ENCODE measurements at places on chromosomes 7 and 10. TPM values are rescaled to one million over a fixed set of nuclear protein-coding genes. Genes with fewer than 3 reads are reported as not detected.

EXOC6 gene
- total RNA-seq, result 16.9 TPM

RSPH10B2 gene
- total RNA-seq, result 0.39 TPM

CCDC3 gene
- 0.15 TPM for total RNA-seq

ITGB8 gene
- total RNA-seq, result 2.1 TPM

PIK3CG gene
- 35.4 TPM for total RNA-seq

C10orf105 gene
- 0.52 TPM for total RNA-seq

AKR1C8 gene
- 3.2 TPM for total RNA-seq

NEUROD6 gene
- not detected for total RNA-seq

DNA sequence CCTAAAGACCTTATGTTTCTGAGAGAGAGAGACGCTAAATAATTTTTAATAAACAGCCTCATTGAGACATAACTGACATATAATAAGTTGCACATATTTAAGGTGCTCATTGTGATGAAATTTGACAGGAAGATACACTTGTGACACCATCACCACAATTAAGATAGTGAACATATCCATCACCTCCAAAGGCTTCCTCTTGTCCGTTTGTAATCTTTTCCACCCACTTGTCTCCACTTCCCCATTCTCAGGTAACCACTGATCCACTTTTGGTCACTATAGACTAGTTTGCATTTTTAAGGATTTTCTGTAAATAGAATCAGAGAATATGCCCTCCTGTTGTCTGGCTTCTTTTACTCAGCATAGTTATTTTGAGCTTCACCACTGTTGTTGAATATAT, 195.1 kb upstream of the WDR11 start:
- DNase-seq, result no peak

DNA sequence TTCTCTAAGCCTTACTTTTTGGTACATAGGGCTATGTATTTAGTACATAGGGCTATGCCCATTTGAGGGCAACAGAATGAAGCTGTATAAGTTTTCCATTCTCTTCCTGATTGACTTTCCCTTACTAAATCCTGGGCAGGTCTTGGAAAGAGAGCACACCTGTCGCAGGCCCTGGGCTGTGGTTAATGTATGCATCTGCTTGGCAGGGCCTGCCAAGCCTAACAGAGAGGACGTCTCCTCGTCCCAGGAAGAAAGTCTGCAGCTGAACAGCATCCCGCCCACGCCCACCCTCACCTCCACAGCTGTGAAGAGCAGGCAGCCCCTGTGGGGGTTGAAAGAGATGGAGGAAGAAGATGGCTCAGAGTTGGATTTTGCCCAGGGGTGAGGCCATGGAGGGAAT, 8.9 kb upstream of the PVRIG start:
- no peak for DNase-seq

- no peak for DNase-seq
Measured at GRCh38 chr10:104492329-104492940, 138.8 kb downstream of the CFAP58 start.

DNA sequence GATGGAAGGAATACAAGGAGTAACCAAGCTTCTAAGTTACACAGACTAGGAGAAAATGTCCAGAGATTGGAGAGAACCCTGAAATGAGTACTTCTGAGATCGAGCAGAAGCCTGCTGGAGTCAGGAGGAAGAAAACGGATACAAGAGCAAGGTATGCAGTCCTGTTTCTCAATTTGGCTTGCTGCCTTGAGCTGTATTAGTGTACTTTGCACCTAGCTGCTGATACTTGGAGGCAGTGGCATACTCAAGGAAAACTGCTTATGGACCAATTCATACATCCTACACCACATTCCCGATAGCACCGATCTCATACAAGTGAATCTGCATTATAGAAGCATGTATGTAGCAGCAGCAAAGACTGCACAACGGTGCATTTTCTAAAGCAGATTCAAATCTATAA, 14.4 kb downstream of the PIP4K2A start:
- DNase-seq, result no peak

DNA sequence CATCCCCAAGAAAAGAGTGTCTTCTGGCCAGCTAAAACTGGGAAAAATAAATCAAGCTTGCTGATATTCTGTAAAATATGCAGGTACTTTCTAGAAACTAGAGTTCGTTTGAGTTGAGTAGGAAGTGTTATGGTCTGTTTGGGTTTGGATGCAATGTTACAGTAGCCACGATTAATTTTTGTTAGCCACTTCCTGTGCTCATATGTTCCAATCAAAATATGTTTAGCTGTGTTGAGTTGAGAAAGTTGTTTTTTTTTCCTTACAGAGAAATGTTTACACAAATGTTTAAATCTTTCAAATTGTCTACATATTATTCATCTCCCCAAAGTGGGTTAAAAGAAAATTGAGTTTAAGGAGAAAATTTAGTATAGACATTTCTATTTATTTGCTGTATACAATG, 11.3 kb upstream of the LAMB1 start:
- DNase-seq, result no peak

- DNase-seq, result no peak
Measured at GRCh38 chr10:9603972-9604371, 1413.7 kb upstream of the CELF2 start.

DNA sequence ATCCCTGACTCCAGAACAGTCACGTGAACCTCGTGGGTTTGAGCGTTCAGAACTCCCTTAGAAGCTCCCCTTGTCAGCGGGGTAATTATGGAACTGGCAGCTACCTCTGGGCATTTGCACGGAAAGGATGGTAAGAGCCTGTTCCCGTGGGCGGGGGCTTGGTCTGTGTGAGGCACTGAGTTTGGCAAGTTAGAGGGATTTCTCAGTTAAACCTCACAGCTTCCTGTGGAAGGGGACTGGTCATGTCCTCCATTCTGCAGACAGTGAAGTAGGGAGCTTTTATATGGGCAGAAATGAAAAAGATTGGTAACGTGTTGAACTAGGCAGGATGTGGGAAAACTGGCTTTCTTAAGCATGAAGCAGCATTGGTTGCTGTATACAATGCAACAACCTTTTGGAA, 16.0 kb downstream of the PALD1 start:
- DNase-seq, result no peak

DNA sequence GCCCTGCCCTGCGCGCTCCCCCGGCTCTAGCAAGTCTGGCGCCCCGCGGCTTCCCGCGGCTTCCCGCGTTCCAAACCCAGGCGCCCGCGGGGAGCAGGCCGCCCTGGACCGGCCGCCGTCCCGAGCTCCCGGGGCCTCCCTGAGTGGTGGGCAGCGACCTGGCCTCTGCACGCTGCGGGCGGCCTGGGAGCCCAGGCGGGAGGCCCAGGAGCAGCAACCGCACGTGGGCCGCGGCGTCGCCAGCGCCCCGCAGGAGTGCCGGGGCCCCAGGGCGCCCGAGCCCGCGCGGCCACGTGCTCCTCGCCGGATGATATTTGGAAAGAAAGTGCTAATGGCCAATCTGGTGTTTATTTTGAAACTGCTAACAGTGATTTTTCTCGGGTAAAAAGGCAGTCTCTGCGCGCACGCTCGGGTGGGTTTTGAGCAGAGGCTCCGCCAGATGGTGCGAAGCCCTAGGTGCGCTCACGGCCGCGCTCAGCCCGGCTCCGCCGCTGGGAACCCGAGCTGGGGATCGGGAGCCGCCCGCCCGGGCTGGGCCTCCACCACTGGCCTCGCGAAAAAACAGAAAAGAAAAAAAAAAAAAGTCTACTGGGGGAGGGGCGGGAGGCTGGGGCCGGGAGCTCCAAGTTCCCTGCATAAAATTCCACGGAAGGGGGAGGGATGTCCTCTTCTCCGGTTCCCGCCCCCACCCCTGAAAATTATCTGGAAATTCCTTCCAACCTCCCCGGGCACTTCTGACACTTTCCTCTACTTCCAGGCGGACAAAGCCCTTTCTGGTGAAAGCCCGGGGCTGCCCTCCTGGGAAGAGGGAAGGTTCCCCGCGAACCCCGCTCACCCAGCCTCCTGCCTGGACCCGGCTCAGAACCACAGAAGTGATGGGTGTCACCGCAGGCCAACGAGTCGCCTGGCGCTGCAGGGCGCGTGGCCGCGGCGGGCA, 4.3 kb downstream of the EBF3 start:
- DNase-seq, result no peak

DNA sequence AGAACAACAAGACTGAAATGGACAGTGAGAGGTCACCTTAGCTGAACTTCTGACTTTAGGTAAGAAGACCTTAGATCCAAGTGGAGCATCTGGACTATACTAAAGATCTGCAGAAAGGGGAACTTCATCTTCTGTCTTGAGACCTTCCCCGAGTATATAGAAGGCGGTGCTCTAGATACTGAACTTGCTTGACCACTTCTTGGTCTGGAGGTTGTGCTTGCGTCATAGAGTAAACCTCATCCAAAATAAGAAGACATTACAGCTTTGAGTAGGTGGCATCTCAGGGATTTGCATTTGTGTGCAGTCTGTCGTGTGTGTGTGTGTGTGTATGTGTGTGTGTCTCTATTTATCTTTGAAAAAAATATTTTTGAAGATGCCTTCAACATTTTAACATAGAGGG, 157.5 kb downstream of the CHN2 start:
- DNase-seq, result no peak

DNA sequence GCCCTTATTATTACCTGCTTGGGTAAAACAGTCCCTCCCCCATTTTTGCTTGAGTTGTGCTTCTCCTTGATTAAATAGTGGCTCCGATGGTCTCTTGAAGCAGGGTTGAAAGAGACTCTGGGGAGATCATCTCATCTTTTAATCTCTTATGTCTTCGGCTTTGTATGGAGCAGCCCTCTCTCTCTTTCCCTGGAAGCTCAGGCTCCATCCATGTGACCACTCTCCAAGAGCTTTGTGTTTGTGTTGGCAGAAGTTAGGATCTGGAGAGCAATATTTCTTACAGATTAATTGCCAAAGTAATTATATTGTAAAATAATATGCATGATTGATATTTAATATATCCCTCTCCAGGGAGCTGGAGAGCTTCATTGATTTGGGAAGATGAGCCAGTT, 76.9 kb downstream of the LRRC4 start:
- no peak for DNase-seq
